Fibroblast of skin of right biceps (primary cell): ENCODE measurements at places on chromosomes 3 and 15.

DNA sequence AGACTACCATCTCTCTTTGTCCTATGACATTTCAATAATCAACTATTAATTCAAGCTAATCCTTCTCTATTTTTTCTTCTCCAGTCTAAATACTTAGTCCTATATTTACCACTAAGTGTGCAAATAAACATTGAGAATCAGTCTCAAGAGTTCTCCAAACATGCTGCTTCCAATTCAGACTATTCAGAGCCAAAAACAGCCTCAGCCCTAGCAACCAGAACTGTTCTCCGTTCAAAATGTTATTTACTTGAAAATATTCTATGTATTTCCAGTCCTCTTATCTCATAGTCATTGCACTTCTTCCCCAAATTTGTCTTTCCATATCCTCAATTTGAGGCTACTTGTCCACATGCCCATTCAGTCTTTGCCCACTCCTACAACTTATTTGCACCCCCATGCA lies 805.5 kb downstream of the IGSF11 start:
- no peak for DNase-seq

- no peak for DNase-seq
Measured at GRCh38 chr3:153099131-153099530, 62.9 kb upstream of the RAP2B start.

GRCh38 chr3:71303627-71304200 lies 279.8 kb downstream of the FOXP1 start:
- no peak for DNase-seq

DNA sequence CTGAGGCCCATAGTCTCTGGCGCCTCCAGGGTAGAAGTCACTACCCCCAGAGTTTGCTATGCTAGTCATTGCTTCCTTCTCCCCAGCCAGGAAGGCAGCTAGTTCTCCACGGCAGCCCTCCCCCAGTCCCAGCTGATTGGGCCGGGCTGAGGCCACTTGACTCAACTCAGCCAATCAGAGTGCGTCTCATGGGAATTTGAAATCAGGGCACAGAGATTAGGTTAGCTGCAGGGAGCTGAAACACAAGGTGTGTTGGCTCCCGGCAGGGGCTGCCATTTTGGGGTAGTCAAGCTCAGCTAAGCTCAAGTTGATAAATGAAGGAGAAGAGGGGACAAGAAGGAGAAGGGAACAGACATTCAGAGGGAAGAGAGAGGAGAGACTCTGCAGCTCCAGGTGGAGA lies 32.8 kb downstream of the LINGO1 start:
- DNase-seq, result peak; percentile 57

GRCh38 chr3:181619897-181620296 lies 91.8 kb upstream of the SOX2 start:
- DNase-seq, result no peak

DNA sequence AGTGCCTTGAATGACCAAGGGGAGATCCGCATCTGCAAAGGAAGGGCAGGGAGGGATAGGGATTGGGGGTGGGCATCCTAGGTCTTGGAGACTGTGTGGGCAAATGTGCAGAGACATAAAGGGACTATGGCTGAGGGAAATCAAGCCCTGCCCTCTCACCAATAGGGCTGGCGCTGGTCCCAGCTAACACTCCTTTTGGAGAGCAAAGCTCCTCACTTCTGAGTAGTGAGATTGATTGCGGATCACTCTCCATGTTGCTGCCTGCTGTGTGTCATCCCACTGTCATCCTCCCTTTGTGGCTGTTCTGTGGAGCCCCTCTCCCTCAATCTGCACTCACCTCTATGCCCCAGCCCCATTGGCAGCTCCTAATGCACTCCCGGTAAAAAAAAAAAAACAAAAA lies 2.2 kb upstream of the CELSR3 start:
- DNase-seq, result no peak

DNA sequence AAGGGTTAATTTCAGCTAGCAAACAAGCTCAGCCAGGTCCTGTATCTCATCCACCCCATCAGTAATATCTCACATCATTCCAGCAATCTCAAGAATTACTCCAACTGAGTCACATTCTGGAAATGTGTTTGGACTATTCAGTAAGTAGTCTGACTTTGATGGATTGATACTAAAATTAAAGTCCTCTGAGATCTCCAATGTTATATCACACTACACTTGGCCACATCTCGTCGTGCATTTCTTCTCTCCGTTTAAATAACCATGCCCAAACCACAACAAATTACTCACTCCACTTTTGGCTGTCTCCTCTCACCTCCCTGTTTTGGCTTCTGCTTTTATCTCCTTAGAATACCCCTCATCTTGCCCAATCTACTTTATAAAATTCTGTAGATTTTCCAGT lies 292.2 kb downstream of the PYDC2 start:
- peak; percentile 68 for DNase-seq

DNA sequence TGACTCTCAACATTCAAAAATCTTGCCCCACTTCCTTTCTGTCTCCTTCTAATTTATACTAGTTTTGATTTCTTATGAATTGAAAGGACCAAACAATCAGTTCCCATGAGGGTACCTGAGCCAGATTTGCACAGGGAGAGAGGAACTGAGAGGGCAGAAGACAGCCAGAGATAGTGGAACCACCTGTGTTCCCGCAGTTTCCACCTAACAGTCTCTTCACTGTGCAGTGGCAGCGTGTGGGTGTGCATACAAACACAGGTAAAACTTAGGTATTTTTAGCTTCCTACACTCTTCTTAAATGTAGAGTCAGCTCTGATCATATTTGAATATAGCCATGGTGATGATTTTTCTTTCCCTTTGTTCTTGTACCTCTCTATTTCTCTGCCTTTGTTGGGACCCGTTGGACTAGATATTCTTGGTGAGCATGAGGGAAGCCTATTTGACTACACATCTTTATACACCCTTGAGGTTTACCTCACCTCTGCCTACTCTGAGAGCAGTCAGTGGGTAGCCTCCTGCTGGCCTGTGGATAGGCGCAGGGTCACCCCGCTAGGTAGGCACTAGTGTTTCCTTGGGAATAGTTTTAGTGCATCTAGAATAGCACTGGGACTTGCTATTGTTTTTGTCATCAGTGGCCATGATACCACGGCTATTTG lies 58.8 kb downstream of the MAP3K13 start:
- DNase-seq, result no peak

DNA sequence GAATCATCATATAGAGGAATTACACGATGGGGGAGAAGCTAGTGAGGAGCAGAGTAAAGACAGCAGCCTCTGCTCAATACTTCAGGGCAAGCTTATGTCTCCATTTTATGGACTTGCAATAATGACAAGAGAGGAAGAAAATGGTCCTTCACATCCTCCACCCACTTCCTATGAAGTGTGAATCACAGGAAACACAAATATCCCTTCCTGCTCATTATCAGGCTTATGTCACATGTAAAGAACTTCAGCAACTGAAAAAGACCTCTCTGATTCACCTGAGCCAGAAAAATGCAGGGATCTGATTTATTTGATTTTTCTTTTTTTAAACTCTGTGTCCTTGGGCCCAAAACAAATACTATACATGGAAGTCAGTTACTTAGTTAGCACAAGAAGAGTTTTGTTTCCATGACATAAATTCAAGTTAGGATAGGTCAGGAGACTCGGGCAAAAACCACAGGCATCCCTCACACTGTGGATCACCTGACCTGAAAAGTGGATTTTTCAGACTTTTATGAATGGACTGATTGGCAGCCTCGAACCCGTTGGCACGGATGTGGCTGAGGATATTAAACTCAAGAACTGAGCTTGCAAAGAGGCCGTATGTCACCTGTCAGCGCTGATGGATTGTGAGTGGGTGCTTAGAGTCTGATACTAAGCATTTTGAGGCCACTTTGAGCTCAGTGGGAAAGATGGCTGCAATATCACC lies 620.8 kb upstream of the MDFIC2 start:
- DNase-seq, result peak; percentile 34

DNA sequence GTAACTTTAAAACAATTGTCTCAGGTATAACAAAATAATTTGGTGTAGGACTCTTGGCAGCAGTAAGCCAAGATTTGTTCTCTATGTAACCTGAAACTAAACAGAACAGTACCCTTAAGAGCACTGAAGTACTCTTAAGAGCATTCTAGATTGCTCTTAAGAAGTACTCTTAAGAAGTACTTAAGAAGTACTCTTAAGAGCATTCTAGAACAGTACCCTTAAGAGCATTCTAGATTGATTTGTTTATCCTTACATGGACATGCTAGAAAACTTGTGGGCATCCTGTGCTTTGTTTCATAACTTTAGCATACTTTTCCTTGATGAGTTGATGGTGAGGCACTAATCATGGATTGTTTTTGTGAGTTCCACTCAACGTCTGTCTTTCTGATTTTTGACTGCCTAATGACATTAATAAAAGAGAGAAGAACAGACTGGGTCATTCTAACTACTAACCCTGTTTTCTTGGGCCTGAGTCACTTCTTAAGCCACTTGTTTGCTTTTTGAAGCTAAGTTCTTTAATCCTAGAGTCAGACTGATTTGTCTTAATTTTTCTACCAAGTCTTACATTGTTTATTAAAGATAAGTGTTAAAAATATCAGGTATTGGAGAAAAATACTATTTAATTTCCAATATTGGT lies 57.2 kb upstream of the UTS2B start:
- DNase-seq, result no peak

DNA sequence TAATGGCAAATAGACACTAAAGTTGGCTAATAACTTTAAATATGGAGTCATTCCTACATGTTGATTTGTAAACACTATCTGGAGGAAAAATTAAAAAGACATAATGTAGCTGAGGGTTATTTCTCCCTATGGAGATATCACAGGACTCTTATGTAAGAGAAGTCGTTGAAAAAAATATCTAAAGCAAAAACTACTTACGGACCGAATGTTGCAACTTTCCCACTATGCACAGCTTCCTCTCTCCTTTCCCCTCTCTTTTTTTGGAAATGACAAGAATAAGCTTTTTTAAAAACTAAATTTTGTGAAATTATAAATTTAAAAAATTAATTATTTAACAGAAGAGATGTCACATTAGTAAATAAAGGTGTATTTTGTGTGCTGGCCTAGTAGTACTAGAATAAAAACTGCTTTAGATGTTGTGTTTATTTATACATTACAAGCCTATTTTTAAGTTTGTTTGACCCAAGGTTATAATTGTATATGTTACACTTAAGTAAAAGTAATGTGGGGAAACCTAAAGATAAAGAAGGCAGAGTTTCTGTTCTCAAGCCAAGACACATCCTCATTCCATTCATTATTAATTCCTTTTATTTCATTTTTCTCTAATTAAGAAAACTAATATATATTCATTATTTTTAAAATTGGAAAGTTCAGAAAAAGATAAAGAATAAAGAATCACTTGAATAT lies 20.7 kb upstream of the PPARG start:
- DNase-seq, result no peak

GRCh38 chr3:140088513-140088912 lies 153.5 kb downstream of the CLSTN2 start:
- DNase-seq, result no peak

- DNase-seq, result no peak
Measured at GRCh38 chr15:88538972-88539371, 7.5 kb downstream of the DET1 start.

GRCh38 chr15:68610825-68611224 lies 32.0 kb downstream of the CORO2B start:
- no peak for DNase-seq

GRCh38 chr15:34620814-34621213 lies 37.4 kb upstream of the GOLGA8B start:
- DNase-seq, result no peak

DNA sequence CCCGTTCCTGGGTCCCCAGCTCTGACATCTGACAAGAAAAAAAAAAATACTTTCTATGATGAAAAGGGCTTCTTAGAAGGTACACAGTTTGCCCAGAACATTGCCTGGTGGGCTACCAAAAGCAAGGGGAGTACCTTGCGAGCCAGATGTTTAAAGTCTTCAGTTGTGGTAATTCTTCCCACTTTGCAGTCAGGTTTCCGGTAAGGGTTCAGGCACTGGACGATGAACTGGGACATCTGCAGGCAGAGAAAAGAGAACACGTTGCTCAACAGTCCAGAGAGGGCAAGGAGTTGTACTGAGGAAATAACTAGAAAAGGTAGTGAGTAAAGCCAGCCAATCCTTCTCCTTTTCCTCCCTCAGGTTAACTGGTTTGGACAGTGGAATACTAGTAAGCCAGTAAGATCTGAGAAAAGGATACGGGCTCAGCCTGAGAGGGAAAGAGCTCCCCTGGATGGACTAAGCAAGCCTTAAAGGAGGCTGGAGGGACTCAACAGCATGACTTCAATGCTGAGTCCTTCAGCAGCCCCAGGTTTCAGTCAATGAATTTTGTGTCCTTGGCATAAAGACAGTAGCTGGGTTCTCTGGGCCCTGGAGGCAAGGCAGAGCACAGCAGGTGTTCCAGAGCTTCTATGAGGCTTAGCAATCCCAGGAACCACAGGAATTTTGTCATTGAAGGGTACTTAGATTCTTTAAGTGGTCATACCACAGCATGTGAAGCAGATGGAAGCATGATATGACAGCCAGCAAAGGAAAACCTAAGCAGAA lies 38.2 kb downstream of the NBEAL2 start:
- DNase-seq, result peak; percentile 51

DNA sequence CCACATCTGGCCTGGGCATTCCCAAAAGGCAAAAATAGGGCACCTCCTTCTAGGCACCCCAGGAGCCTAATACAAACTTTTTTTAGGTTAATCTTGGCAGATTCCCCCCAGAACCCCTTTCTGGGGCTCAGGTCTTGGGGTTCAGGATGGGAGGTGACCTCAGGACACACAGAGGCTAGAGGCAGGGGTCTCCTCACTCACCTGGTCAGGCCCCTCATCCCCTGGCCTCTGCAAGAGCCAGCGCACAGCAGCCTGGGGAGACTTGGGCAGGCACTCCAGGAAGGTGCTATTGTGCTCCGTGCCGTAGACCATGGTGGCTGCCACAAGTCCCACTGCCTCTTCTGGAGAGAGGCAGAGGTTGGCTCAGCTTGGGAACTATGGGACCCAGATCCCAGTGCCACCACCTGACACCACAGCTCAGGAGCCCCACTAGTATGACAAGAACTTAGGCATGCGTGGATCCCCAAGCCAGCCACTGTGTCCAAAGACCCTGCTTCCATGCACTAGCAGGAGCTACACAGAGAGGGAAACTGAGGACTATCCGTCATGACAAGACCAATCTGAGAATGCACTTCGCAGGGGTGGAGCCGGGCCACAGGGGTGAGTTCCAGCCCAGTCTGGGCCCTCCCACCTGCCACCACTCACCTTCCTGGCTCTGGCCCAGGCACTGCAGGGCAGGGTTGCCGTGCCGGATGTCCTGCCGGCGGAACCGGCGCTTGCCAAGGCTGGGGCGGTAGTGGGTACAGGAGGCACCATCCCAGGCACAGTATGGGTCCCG lies 7.4 kb downstream of the SEMA3G start:
- DNase-seq, result no peak

DNA sequence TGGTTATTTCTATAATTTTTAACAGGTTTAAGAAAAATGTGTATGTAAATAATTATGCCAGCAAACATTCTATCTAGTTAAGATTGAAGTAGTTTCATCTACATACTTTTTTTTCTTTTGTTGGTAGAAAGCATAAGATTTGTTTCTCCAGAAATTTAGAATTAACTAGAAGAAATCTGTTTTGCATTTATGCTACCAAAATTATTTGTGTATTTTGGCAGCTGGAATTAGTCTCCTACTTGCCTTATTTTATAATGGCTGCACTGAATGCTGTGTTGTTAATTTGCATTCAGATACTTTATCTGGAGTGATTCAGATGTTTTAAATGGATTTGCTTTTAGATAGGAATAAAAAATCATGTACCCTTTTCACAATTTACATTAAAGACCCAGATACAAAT lies 100.2 kb upstream of the NAALADL2 start:
- no peak for DNase-seq

- no peak for DNase-seq
Measured at GRCh38 chr15:22981051-22981840, 1.1 kb upstream of the CYFIP1 start.
